ENCODE measurements at places on chromosomes 3 and 15. TPM values are rescaled to one million over a fixed set of nuclear protein-coding genes. Genes with fewer than 3 reads are reported as not detected.

DNA sequence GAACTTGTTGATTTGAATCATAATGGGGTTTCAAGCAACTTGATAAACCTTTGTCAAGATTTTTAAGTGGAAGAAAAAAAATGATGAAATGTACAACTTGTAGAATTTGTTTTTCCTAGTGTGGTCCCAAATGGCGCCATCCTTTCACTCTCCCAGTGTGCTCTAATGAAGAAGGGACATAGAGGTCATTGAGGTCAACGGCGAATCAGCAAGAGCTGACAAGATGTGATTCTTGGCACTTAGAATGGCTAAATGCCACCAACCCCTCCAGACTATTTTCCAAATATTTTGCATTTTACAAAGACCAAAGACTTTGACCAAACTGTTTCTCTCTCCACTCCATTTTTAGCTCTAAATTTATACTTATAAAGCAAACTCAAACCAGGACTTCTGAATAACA lies 320.2 kb upstream of the MME start:
- DNase-seq = no peak

- DNase-seq = no peak
These were observed 74.9 kb downstream of the ETFA start for GRCh38 chr15:76236350-76236749.

- DNase-seq = no peak
These were observed 16.5 kb downstream of the KCTD6 start for GRCh38 chr3:58508437-58508836.

DNA sequence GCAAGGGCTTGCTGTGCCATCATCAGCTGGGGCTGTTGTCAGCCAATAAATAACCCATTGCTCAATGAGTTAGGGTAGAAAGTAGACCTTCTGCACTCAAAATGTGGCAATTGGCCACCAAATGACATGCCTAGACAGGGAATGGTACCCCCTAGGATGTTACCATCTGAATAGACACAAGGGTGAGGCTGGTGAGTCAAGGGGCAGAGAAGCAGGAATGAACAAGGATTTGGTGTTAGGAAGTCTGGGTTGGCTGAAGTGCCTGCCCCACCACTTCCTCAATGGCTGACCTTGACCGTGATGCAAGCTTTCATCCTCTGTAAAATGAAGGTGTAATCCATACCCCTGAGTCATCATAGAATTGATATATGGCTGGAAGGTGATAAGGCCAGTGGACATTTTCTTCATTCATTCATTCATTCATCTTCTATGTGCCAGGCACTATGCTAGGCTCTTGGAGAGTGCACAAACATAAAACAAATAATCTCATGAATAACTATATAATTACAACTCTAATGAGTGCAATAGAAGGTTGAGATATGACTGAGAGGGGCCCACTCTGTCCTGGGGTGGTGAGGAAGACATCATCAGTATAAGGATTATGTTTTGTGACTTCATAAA lies 4.4 kb upstream of the CA12 start:
- DNase-seq = no peak

DNA sequence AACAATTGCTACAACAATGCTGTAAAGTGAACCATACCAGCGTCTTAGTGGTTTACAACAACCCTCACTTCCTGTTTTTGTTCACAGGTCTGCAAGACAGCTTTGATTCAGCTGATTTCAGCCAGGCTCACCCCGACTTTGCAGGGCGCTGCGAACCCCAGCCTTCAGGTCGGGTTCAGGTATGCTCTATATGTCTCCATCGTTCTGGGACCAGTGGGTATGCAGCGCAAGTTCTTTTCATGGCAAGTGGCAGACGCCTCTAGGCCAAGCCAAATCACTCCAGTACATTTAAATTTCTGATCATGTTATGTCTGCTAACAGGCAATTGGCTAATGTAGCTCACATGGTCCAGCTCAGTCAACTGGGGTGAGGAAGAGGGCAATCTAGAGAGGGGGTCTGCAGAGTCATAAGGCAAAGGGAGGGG lies 52.4 kb upstream of the RGMA start:
- DNase-seq = no peak

- DNase-seq = no peak
These were observed 19.9 kb downstream of the ITPR1 start for GRCh38 chr3:4512895-4513616.

DNA sequence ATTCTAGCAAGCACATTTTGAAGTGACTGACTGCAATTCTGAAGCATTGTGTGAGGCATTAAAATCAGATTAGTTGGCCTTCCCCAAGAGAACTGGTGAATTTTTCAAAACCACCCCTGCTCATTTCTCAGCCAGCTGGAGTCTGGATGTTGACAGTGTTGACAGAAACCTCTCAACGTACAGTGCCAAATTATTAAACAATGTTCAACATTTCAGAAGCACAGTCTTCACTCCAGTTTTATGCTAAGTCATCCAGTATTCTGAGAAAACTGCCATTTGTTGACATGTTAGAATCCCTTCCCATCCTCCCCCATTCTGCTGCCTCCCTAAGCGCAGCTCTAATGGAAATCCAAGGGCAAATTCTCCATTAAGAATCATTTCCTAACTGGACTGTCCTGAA lies 369.3 kb upstream of the TRIM42 start:
- DNase-seq = no peak

CNOT10 gene
- 50.7 TPM for total RNA-seq

SIDT1 gene
- total RNA-seq = 25.7 TPM
